ENCODE measurements at places on chromosomes 16 and 17.

DNA sequence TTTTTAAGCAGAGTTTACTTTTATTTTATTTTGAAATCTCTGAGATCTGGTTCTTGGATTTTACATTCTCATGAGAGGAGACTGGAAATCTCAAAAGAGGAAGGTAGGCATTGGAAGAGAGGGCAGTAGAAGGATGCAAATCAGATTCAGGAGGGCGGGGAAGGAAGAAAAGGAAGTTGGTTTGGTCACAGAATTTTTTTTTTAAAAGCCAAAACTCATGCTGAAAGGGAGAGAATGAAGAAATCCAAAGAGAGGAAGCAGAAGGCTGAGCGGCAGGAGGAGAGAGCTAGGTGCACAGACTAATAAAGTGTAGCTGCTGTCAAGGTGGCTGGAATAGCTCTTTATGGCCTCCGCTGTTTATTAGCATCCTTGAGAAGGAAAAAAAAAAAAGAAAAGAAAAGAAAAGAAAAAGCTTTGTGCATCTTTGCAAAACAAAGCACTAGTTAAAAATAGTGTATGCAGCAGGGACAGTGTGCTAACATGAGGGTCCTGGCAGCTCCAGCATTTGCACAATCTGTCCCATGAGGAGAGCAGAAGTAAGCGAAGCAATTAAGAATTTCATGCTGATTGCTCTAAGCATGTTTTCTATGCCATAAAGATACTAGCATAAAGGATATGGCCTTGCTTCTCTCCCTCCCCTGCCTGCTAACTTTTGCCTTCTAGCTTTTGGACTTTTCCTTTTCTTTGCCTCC is 194.2 kb downstream of the ZFHX3 start:
- no peak for DNase-seq

DNA sequence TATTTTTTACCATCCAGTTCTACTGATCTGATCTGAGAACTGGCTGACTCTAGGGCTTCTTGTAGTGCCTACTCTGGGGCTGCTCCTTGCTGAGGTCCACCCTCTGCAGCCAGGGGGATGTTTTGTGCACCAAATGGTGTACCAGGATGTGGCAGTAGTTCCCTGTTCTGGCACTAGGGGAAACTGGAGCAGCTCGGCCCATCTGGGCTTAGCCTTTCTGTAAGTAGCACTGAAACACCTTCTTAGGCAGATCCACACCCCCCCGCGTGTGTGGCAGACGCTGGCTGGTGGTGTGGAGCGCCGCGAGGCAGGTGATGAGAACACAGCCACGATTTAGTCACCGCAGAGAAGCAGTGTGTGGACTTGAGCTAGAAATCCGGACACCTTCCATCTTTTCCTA is 17.0 kb downstream of the DUSP14 start:
- DNase-seq: peak; percentile 34

- DNase-seq: no peak
Observed at GRCh38 chr17:82055965-82056728, 4.4 kb downstream of the GPS1 start.

- DNase-seq: peak; percentile 73
Observed at GRCh38 chr17:44636562-44636961, 19.7 kb upstream of the MEIOC start.

DNA sequence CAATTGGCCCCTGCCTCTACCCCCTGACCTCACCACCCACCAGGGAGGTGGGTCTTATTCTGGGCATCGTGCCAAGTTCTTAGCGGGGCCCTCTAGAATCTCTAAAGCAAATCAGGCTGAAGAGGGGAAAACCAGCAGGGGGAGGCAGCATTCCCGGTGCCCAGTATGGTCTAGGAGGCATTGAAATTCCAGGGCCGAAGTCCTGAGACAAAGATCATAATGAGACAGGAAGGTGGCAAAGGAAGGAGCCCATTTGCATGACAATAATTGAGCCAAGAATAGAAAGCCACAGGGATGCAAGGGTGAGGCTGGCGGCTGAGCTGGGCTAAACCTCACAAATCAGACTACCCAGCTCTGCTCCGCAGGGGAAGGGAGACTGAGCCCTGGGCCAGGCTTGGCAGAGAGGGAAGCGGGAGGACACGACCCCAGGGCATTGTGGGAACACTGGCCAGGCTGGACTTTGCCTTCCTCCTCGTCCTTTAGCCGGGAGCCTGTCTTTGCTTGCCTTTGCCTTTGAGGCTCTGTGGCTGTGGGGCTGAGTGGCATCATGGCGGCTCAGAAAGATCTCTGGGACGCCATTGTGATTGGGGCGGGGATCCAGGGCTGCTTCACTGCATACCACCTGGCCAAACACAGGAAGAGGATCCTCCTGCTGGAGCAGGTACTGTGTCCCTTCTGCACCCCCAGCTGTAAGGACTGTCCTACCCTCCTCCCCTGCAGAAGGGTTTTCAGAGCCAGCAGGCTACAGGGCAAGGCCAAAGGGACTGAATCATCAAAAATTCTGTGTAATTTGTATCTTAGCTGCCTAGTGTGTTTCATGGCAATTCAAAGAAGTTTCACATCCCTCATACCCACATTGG is at the start of gene PIPOX:
Gene PIPOX, plus strand, starts transcription at position 463 of the 860 bp plus-strand sequence. Its CDS starts 85 bp downstream, at position 548.
- peak; percentile 54 for DNase-seq

DNA sequence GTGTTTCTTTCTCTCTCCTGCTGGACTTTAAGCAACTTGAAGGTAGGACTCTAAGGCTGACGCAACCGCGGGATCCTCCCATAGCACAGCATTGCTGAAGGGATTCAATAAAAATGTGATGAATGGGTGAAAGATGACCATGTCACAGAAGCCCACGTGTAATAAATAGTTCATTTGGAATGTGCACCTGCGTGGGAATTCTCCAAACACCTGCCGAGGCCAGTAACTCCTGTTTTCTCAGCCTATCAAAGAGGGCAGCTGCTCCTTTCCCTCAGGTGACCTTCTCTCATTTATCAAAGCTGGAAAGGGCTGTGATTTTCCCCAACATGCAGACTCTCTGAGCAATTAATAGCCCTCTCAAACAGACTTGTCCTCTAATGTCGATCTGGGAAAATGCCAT is 235.7 kb downstream of the STX8 start:
- no peak for DNase-seq

- DNase-seq: peak; percentile 85
Observed at GRCh38 chr17:1029196-1029921, 32.4 kb downstream of the TIMM22 start.

DNA sequence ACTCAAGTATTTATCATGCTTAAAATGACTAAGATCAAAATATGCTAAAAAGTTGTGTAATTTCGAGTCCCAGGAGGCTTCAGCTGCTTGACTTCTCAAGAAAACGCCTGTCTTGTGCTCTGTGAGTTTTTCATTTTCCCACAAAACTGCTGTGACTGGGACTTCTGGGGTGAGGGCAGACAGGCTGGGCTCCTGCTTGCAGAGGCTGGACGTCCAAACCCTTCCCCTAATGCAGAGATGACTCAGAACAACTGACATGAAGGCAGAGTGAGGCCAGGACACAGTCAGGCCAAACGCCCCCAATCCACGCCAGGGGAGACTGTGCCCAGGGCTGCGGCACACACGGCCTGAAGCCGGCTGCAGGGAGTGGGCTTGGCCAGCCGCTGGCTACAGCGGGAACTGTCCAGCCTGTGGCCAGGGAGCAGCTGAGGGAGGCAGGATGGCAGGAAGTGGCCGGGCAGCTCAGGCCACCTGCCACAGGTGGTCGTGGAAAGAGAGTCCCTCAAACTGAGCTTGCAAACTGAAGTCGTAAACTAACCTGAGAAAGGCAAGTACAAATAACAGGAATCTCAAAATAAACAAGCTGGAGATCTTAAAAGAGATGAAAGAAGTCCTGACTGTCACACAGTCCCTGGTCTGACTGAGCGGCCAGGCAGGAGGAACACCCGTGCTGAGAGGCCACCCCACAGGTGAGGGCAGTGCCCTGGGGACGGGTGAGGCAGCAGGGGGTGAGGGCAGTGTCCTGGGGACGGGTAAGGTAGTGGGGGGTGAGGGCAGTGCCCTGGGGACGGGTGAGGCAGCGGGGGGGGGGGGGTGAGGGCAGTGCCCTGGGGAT is 21.3 kb upstream of the HEXD start:
- DNase-seq: peak; percentile 91

DNA sequence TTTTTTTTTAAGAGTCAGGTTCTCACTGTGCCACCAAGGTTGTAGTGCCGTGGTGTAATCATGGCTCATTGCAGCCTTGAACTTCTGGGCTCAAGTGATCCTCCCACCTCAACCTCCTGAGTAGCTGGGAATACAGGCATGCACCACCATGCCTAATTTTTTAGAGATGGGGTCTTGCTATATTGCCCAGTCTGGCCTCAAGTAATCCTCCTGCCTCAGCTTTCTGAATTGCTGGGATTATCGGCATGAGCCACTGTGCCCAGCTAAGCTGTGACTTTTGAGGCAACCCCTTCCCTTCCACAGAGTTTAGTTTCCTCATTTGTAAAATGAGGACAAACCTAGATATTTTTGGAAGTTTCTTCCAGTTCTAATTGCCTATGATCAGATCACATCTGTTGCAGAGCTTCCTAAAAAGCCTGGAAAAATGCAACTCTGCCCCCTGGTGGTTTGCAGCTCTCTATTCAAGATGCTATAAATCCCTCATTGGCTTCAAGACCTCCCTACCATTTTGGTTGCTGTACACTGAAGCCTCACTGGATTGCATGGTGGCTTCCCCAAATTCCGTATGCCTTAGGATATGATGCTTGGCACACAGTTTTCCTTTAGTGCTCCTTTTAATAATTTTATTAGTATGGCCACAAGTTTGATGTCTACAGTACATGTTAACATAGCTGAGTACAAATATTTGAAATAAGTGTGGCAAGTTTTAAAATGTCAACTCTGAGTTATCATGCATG is 19.3 kb downstream of the GDE1 start:
- peak; percentile 79 for DNase-seq

GRCh38 chr16:54060599-54061421 is 225.8 kb downstream of the IRX3 start:
- DNase-seq: no peak

DNA sequence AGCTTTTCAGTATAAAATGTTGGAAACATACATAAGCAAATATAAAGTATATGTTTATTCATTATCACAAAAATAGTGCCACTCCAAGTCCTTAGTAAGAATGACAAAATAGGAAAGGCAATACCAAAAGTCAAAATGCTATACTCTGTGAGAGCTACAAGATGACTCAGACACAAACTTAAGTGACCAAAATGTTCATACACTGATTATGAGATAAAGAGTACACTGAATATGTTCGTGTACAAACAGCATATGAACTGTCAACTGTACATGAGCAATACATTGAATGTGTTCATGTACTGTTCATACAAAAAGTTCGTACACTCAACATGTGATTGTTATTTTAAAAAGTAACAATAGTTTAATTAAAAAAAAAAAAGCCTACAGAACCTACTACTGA is 103.3 kb downstream of the CA4 start:
- no peak for DNase-seq

DNA sequence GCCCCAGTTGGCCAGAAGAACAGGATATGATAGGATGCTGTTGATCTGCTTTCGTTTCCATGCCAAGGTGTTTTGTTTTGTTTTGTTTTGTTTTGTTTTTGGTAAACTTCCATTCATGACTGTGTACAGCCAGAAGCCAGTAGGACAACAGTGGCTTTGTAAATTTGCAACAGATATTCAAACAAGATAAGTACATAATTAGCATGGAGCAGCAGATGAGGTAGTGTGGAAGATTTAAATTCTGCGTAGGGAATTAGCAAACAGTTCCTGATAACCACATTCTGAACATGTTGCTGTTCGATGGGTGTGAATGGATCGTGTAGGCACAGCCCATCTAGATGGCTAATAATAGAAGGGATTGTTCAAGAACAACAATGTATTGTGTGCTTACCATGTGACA is 1080.1 kb upstream of the RBFOX1 start:
- no peak for DNase-seq

DNA sequence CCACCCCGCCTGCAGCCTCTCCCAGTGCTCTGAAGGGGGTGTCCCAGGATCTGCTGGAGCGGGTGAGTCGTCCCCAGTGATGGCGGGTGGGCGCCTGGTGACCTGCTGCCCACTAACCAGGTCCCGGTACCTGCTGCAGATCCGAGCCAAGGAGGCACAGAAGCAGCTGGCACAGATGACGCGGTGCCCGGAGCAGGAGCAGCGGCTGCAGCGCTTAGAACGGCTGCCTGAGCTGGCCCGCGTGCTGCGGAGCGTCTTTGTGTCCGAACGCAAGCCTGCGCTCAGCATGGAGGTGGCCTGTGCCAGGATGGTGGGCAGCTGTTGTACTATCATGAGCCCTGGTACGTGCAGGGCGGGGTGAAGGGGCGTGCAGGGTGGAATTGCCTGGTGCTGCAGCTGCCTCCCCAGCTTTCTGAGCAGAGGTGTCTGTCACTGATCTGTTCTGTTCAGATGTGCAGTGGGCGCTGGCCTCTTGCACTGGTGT is 3.6 kb downstream of the CDT1 start:
- no peak for DNase-seq

DNA sequence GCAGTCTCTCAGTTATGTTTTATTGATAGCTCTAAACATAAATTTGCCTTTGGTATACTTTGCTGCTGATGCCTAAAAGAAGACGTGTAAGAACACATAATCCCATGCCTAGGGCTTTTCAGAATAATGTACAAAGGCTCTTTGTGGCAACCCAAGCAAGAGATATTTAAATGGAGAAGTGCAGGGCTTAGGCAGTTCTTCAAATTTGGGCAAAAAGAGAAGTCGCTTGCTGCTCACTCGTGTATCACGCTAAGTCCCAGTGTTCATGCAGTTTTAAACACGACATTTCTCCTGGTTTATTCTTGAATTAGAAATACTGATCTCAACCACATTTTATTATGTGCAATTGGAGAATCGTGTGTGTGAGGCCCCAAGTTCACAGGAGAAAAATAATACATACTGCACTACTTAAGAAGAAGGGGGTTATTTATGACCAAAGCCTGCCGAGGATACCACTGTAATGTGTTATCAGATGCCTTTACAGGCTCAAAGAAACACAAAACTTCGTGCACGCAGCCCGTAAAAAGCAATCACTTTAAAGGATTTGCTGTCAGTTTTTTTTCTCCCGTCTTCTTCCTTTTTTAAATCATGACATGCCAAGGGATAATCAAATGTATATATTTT is 22.5 kb upstream of the IRX6 start:
- no peak for DNase-seq

DNA sequence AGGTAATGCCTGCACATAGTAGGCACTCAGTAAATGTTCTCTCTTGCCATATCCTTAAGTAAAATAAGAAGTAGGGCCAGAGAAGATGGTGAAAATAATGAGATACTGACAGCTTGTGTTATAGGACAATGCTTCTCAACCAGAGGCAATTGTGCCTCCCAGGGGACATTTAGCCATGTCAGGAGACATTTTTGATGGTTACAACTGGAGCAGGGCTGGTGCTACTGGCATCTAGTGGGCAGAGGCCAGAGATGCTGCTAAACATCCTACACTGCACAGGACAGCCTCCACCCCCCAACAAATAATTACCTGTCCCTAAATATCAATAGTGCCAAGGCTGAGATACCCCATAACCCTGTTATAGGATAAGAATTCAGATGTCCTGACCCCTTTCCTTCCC is 1.7 kb downstream of the RAD51D start:
- DNase-seq: no peak

DNA sequence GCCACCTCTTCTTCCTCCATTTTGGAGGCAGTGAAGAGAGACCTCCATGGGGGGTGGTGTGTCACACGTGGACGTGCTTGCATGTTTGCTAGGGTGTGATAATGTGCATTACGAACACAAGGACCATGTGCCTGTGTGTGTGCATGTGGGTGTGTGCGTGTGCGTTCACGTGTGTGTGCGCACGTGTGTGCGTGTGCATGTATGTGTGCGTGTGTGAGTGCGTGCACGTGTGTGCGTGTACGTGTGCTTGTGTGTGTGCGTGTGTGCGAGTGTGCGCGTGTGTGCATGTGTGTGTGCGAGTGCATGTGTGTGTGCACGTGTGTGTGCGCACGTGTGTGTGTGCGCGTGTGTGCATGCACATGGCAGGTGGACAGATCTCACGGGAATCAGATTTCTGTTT is 29.5 kb downstream of the RNF213 start:
- DNase-seq: no peak

GRCh38 chr17:76565728-76566612 is 19.7 kb downstream of the ST6GALNAC2 start:
- DNase-seq: no peak
